ENCODE measurements at places on chromosomes 5 and 9. TPM values are rescaled to one million over a fixed set of nuclear protein-coding genes. Genes with fewer than 3 reads are reported as not detected.

DNA sequence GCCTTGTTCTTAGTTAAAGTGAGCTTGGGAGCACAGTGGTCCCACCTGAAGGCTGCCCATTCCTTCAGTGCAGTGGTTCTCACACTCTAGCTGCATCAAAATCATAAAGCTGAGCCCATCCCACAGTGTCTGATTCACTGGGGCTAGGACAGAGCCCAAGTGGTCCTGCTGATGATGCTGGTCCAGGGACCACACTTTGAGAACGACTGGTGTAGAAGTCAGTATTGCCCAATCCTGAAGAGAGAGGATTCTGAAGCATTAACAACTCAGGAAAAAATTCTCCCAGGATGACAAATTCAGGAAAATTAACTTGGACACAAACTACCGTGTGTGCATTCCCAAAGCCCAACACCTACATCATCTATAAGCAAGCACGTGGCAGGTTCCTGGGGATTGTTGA is 176.2 kb downstream of the GABBR2 start:
- no peak for DNase-seq

The GARIN3 gene
- not detected for total RNA-seq

DNA sequence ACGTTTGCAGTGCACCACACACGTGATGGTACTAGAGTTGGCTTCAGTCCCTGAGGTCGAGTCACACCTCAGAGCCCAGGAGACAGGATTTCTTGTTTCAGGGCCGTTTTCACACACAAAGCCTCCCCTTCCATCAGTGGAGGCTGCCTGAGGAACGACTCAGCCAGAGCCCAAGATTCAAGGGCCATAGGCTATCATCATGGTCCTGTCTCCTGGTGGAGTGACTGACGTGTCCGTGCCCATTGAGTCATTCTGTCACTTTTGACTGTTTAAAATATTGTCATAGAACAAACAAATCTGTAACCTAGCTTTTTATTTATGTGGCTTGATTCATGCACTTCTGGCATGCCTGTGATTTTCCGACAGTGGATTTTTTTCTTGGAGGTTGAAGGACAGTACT is 28.3 kb downstream of the CAMK2A start:
- no peak for DNase-seq

DNA sequence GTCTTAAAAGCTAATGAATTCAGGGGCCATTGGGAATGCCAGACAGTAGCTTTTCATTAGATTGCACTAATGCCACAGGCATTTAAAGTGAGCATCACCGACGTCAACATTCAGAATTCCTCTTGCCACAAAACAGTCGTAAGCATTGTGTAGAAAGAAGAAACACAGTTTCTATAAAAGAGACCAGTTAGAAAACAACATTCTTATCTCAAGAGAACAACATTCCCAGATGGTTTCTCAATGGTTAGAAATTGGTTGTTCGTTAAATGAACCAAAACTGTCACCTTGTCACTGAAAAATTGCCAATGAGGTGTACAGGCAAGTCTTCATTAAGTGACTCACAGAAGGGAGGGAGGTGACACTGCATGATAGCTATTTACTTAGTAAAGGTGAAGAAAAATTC is 401.6 kb upstream of the PRR16 start:
- DNase-seq: no peak

The CARD9 gene
- 1.3 TPM for total RNA-seq

The KIF24 gene
- total RNA-seq: 12.3 TPM

The NKD2 gene
- 20.6 TPM for total RNA-seq

- no peak for DNase-seq
Measured at GRCh38 chr9:78515108-78515507, 218.2 kb downstream of the PSAT1 start.

GRCh38 chr5:122141751-122142150 is 12.4 kb downstream of the ZNF474 start:
- no peak for DNase-seq

The GALT gene
- 51.8 TPM for total RNA-seq

- no peak for DNase-seq
Measured at GRCh38 chr5:126395605-126396004, 27.6 kb upstream of the GRAMD2B start.

The OR1J2 gene
- total RNA-seq: not detected

DNA sequence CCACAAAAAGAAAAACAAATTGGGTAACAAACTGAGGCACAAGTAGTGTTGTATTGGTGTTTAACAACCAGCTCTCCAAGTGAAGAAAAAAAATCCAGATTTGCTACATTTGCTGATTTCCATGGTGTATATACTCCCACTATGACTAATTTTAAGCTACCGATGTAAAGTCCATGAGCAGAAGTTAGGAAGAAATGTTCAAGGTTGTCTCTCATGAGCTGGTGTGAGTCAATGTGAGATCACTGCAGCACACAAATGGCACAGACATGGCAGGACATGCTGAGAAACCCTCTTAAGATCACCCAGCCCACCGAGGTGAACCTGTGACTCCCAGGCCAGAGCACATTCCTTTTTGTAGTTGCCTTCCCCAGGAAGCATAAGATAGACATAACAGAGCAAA is 36.2 kb downstream of the SLC44A1 start:
- DNase-seq: no peak

DNA sequence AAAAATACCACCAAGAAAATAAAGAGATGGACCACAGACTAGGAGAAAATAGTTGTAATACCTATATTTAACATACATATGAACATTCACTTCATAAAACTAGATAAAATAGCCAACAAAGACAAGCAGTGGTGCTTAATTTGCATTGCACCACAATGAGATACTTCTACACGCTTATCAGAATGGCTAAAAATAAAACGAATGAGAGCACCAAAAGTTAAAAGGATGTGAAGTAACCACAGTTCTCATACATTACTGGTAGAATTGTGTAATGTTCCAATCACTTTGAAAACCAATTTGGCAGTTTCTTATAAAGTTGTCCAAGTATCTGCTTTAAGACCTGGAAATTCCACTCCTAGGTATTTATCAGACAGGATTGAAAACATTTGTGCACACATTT is 198.9 kb upstream of the SGCD start:
- DNase-seq: no peak

The MYOZ3 gene
- total RNA-seq: 2.6 TPM

GRCh38 chr5:15610216-15610615 is 110.2 kb downstream of the FBXL7 start:
- no peak for DNase-seq

The ATP6V0E1 gene
- total RNA-seq: 76.4 TPM

DNA sequence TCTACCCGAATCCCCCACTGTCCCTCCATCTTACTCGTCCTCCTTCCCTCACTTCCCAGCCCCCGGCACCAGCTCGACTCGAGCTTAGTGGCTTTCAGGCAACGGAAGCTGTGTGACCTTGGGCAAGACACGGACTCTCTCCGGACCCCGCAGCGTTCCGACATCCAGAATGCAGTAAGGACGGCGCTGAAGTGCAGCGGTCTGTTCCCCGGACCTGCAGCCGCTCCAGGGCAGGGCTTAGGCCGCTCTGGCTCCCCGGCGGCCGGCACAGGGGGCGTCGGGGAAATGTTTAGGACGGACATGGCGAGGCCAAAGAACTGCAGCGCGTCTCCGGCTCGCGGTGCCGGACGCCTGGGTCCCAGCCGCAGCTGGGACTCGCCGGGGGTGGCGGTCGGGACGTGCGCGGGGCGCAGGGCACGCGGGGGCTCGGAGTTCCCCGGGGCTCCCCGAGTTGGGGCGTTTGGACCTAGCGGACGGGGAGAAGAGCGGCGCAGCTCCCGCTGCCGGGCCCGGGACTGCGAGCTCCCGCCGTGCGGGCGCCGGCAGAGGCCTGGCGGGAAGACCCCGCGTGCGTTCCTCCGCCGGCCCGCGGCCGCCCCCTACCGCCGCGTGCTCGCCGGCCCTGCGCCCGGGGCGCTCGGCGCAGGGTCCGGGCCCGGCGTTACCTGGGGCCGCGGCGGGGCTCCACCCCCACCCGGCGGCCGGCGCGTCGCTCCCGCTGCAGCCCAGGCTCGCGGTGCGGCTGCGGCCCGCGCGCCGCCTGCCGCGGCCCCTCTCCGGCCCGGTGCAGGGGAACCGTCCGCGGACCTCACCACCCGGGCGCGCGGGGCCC is 5.6 kb upstream of the RNF44 start:
- peak; percentile 14 for DNase-seq

The DAB2IP gene
- 48.3 TPM for total RNA-seq

GRCh38 chr5:125750861-125751186 is 672.4 kb upstream of the GRAMD2B start:
- DNase-seq: no peak

- no peak for DNase-seq
Measured at GRCh38 chr9:17987189-17987588, 408.3 kb downstream of the SH3GL2 start.

DNA sequence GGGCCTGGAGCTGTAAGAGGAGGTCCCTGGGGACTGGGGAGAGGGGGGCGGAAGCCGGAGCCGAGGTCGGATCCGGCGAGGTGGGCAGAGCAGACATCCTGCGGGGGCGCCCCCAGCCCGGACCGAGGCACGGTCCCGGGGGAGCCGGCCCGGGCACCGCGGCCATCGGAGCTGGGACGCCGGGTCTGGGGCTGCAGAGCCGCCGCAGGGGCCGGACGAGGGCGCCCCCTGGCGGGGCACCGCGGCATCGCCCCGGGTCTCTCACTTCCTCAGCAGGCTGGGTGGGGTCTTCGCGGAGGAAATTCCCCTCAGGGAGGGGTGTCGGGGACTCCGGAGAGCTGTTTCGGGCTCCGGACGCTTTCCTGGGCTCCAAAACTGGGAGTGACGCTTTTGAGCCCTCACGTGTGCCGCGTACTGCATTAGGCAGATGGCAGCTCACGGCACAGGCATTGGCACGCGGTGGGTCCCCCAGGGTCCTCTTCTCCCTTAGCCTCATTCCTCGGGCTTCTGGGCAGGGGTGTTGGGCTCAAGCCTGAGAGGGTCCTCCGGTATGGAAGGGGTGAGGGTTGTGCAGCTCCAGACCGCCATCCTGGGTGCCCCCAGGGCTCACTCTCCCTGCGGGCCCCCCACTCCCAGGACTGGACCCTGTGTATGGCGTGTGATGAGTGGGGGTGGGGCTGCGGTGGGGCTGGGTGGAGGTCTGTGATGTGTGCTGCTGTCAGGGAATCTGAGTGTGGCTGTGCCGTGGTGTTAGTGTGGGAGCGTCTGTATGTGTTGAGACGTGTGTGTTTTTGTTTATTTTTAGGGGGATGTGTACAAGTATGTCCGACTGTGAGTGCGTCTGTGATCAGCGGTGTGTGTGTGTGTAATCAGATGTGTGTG is 29.6 kb downstream of the LHX2 start:
- peak; percentile 71 for DNase-seq

The SCGB3A2 gene
- not detected for total RNA-seq

- DNase-seq: no peak
Measured at GRCh38 chr9:126708178-126708577, 94.5 kb downstream of the LMX1B start.

The FBN2 gene
- 58.3 TPM for total RNA-seq

The SLC6A3 gene
- 0.16 TPM for total RNA-seq

The MLLT3 gene
- 57.3 TPM for total RNA-seq

DNA sequence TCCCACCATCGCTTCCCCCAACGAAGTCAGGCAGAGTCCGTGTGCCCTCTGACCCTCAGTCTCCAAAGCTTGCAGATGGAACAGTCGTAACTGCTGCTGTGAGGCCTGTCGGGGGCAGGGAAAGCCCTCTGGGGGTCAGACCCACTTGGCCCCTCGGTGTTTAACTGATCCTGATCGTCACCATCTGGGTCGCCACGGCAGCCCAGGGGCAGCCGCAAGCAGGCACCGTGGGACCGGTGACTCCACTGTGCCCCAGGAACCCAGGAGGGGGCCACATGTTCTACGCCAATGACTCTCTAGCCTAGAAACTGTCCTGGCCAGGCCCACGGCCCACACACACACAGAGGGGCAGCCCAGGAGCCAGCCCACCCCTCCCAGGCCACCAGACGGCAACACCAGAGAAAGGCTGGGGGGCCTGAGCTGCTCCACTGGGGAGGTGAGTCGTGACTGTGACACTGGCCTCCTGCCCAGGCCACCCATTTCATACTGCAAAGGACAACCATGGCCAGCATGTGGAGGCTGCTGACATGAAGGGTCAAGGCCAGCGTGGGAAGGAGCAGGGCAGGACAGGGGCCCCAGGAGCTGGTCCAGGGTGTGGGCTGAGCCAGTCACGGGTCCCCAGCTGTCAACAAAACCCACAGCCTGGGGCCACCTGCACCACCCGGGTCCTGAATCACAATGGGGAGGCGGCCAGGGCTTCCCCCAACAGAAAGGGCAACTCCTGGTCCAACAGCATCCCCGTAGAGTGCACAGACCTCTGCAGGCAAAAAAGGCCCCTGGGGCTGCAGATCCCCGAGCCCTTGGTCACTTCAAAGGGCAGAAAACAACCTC is 20.8 kb downstream of the VAV2 start:
- DNase-seq: no peak

DNA sequence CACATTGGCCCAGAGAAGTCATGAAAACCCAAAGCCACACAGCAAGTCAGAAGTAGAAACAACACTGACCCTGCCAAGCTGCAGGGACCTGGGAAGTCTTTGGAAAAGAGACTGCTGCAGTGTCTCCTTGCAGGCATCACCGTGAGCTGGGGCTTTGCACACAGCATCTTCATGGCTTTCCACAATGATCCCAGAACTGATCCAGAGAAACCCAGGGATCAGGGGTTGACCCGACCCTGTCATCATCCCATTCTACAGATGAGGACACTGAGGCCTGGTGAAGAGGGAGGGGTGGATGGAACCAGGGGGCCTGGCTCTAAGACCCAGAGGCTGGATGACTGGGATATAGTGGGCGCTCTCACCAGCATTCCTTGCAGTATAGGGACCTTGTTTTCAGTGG is 4.3 kb upstream of the FAM78A start:
- DNase-seq: no peak

GRCh38 chr9:18428661-18429060 is 45.3 kb upstream of the ADAMTSL1 start:
- DNase-seq: no peak

DNA sequence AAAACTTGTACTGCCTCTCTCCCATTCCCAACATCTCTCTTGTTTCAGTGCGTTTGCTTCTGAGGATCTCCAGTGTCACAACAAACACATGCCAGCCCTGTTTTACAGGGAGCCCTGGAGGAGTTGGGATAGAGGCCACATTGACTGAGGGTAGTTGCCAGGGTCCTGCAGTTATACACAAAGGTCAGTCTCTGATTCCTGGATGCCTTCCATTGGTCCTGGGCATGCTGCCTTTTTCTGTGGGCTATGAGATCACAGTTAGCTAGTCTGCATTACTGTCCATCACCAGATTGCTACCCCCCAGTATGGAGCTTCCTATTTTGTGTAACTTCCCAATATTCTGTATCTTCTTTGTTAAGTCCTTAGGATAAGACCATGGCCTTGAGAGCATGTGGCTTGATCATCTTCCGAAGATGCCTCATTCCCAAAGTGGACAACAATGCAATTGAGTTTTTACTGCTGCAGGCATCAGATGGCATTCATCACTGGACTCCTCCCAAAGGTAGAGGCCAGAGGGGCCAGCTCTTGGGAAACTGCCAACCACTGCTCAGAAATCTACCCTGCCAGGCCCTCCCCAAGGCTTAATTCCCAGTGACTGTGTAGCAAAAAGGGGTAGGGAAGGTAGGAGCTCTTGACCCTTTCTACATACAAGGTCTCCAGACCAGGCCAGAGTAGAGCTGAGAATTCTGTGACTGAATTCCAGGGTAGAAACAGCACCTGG is 9.5 kb downstream of the NUDT2 start:
- no peak for DNase-seq

Measured in neural crest cell (in vitro differentiated cells).